ENCODE measurements at places on chromosomes 2 and 18.

DNA sequence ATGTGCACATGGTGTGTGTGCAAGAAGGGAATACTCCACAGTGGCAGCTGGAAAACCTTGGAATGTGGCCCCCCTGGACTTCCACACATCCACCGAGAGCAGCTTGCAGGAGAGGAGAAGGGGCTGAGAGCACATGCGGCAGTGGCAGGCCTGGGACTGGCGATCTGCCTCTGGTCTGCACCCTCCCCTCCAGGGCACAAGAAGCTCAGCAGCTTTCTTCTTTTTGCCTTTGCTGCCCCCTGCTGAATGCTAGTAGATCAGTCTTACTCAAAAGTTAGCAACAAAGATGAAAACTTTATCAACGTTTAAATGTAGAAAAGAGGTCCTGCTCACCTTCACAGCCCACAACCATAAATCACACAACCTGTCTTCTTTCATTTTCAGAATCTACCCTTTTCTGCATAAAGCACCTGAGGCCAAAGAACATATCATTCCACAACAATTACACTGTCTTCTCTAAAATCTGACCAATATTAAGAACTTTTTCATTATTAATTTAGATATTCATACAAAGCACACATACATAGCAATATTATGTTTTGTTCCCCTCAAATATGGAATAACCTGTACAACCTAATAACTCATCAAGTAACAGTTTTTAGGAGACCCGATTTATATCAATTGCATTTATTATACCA lies 34.6 kb downstream of the TGFBRAP1 start:
- no peak for DNase-seq

GRCh38 chr2:167334146-167334742 lies 446.0 kb downstream of the XIRP2 start:
- no peak for DNase-seq

- DNase-seq, result no peak
Observed at GRCh38 chr2:80830891-80831290, 526.3 kb upstream of the LRRTM1 start.

DNA sequence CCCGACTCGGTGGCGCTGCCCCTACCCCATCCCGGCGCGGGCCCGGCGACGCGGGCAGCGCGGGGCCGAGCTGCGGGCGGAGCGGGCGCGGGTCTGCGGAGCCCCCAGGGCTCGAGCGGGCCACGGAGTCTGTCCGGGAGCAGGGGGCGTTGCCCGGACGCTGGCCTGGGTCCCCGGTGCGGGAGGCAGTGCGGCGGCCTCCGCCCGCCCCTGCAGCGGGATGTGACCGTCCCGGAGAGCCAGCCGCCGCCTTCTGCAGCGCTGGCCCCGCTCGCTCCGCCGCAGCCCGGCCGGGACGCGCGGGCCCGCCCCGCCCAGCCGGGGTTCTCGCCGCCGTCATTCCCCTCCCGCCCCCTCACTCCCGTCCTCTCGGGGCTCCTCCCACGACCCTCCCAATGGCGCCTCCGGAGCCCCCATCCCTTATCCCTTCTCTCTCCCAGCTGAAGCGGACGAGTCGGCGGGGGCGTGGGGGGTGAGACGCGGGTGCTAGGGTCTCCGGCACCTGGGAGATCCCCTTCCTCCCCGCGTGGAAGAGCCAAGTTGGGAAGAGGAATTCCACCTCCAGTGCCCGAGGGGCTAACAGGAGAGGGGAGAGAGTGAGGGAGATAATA lies at the start of gene FNDC4:
FNDC4 (minus strand) TSS at position 257 of the 611 bp plus-strand sequence. CDS start 521 bp downstream, outside the sequence.
- DNase-seq, result no peak

GRCh38 chr18:74995419-74995736 lies 213.6 kb downstream of the PTGR3 start:
- no peak for DNase-seq

GRCh38 chr2:198916548-198917080 lies 541.1 kb downstream of the SATB2 start:
- no peak for DNase-seq

- DNase-seq, result no peak
Observed at GRCh38 chr2:187102381-187102780, 253.4 kb upstream of the ZSWIM2 start.

DNA sequence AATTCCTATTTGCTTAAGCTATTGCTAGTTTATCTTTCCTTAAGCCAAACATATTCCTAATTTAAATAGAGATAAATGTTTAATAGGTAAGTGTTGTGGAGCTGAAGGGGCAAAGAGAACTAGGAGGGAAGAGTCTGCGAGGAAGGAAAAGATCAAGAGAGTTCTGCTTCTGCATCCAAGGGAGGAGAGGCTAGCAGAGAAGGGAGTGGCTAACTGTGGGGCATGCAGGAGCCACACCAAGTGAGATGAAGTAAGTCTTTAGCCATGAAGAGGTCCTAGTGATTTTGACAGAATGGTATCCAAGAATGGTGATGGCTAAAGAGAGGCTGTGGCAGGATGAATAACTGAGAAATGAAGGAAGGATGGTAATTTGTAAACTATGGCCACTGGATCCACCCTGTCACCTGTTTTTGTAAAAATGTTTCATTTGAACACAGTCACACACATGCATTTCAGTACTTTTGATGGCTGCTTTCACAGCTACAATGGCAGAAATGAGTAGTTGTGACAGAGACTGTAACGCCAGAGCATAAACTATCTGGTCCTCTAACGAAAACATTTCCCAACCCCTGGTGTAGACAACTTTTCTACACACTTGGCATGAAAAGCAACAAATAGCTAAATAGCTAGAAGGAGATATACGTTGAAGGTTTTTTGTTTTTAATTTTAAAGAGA lies 15.6 kb downstream of the TPGS2 start:
- no peak for DNase-seq

DNA sequence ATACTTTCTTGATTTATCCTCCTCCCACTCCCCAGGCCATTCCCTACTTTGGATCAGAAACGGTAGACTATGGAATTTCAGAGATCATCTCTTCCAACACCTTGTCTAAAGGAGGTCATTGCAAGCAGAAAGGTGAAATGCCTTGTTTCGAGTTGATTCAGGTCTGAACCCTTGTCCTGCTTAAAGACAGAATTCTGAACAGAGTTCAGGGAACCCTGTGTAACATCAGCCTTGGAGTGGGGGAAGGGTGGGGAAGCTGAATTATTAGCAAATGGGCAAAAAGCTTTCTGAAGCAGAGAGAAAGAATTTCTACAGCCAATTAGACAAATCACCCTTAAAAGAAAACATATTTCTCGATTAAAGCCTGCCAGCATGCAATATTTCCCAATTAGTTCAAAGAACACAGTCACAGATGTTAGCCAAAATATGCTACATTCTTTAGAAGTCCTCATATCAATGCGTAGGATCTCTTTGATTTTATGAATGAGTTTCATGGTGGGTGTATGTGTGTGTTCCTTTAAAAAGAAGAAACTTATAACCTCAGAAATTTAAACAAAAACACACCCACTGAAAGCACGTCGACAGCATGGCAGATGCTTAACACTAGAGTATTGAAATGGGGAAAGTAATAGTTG lies 353.1 kb downstream of the RND3 start:
- no peak for DNase-seq

- DNase-seq, result no peak
Observed at GRCh38 chr2:554444-554843, 122.8 kb downstream of the TMEM18 start.

GRCh38 chr2:186894478-186894877 lies 45.5 kb upstream of the ZSWIM2 start:
- no peak for DNase-seq

GRCh38 chr2:26725521-26725820 lies 32.9 kb downstream of the KCNK3 start:
- no peak for DNase-seq

- DNase-seq, result no peak
Observed at GRCh38 chr18:36323421-36323820, 25.9 kb downstream of the FHOD3 start.

DNA sequence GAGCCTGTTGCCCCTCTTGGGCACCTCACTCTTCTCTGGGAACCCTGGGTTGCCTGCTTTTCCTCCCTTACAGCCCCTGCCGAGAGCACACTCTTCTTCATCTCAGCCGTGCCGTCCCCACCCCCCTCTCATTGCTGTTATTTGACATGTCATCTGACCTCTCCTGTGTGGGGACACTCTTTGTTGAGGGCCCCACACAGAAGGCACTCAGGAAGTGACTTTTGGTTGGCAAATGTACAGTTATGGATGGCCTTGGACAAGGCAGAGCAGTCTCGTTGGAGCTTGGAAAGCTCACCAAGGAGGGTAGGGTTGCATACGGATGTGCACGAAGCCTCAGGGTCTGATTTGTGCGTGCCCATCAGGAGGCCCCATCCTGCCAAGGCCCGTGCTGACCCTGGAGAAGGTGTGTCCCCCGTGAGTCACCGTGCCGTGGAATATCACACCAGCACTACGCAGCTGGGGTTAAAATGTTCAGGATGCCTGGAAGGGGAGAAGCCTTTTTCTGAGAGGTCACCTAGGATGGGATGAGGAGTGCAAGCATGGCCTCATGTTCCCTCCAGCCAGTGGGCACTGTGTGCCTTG lies 93.9 kb downstream of the CTIF start:
- DNase-seq, result no peak
